ENCODE measurements at places on chromosomes 12 and 14. TPM values are rescaled to one million over a fixed set of nuclear protein-coding genes. Genes with fewer than 3 reads are reported as not detected.

The OR4E2 gene
- not detected for polyA plus RNA-seq

The ARHGAP9 gene
- 2.6 TPM for polyA plus RNA-seq

The SPATS2 gene
- polyA plus RNA-seq = 48.9 TPM

DNA sequence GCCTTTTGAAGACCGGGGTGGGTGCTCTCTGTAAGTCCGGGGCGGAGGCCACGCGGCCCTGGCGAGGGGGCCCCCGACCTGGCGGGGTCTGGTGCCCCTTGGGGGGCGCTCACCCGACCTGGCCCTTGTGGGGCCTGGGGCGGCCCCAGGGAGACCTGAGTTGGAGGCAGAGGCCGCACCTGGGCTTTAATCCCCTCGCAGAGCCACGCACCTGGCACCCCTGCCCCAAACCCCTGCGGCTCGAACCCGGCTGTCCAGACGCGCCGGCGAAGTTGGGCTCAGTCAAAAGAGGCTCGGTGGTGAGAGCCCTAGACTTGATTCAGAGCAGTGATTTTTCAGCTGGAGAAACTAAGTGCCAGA, 267 bp downstream of the CFAP251 start:
- DNase-seq = no peak

The RNU4-1 gene
- not detected for polyA plus RNA-seq

The ACOT6 gene
- polyA plus RNA-seq = not detected

- no peak for DNase-seq
These were observed 18.4 kb downstream of the USP44 start for GRCh38 chr12:95532851-95533250.

GRCh38 chr12:26857465-26858176, 24.6 kb upstream of the ITPR2 start:
- DNase-seq = no peak

DNA sequence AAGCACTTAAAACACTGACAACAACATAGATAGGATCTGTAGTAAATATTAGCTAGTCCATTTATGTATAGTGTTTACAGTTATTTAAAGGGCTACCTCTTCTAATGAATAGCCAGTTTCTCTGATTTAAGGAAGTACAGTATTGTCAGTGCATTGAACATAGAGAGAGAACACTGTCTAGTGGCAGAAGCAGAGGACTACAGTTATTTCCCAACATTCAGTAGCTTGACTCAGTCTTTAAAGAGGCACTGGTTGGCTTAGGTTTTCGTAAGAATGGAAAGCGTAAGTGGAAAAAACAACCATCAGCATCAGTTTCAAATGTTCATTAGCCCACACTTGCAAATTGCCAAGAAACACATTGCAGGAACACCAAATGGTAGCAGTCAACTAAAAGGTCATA, 125.0 kb upstream of the HMGA2 start:
- no peak for DNase-seq

GRCh38 chr12:132593521-132593920, 16.9 kb downstream of the LRCOL1 start:
- no peak for DNase-seq

- DNase-seq = no peak
These were observed 412.1 kb downstream of the DAD1 start for GRCh38 chr14:22176957-22177356.

The ACYP1 gene
- 30.1 TPM for polyA plus RNA-seq
